Left lung (tissue), 14 donors: ENCODE measurements at places on chromosomes 2 and 18. TPM values are rescaled to one million over a fixed set of nuclear protein-coding genes. Genes with fewer than 3 reads are reported as not detected.

DNA sequence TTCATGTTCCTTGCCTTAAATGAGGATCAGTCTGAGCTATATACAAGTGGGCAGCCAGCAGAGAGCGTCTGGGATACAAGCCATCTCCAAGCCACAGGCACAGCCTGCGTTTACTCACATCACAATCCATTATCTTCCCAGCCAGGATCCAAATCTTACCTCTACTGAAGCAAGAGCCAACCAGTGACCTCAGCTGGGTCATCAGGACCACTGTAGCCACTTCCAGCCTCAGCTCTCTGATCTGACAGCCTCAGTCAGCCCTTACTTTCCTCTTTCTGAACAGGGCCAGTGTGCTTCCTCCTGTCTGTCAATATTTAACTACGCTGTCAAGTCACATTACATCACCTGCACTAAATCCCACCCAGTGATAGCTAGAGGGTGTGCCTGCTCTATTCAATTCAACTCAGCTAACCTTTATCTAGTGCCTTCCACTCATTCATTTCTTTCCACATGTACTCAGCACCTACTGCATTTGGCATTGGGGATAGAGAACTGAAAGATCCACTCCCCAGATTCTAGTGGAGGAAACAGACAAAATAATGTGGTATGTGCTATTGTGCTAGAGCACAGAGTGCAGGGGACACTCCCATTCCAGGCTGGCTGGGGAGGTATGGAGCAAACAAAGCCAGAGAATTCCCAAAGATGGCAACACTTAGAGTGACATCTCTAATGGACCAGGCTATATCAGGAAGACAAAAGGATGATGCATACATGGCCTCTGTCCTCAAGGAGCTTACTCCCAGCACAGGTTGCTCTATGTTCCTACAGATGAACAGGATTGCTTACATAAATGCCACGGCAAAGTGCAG lies 146.5 kb downstream of the NCKAP5 start:
- no peak overlapping the region for H3K27ac ChIP-seq
- H3K4me3 ChIP-seq = no peak overlapping the region
- no peaks in the 10 kb centered on the region for H3K4me1 ChIP-seq
- H3K36me3 ChIP-seq = no peaks in the 10 kb centered on the region
- no peak for DNase-seq
- no peaks in the 10 kb centered on the region for H3K27me3 ChIP-seq

DNA sequence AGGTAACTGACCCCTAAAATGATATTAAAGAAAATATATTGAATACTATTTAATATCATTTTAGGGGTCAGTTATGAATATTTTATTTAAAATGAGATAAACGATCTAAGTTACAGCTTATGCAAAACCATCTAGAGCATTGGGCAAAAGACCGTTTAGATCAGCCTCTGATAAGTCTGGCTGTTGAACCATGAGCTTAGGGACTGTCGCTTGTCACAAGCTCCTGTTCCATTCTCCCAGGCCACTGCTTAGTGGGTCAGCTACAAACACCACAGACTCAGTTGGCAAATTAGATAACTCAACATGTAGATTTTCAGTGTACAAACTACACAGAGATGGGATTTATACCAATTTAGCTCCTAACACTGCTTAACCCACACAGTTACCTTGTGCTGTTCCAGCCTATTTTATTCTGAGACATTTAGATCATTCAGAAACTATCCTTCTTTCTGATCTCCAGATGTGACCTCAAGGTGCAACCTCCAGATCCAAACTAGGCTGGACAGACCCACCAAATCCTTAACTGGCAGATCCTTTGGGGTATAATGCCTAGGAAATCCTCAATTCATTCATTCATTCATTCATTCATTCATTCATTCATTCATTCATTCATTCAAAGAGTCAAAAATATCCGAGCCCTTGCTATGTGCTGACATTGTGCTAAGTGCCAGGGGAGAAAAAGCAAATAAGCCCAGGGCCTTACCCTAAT lies 82.8 kb downstream of the HRH4 start:
- no peak overlapping the region for H3K4me3 ChIP-seq
- no peaks in the 10 kb centered on the region for H3K27me3 ChIP-seq
- DNase-seq = no peak
- H3K27ac ChIP-seq = no peak overlapping the region

DNA sequence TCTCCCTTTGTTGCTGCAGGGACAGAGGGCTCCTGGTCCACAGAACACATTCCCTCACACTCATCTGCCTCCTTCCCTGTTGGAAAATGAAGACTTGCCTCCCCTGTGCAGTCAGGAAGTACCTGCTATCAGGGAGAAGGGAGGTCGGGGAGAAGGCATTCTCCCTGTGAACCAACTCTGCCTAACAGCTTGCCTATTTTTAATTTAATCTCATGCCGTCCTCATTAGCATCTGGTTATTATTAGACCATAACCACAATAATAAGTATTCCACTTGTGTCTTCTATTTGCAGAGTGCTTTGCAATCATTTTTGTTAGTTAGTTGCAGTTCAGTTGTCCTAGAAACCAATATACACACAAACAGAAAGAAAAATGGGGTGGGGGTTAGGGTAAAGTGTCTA lies 232.6 kb upstream of the SKOR2 start:
- H3K27ac ChIP-seq = no peak overlapping the region
- DNase-seq = no peak
- no peaks in the 10 kb centered on the region for H3K4me1 ChIP-seq

GRCh38 chr2:10052216-10052615 lies 8.9 kb downstream of the KLF11 start:
- no peak for DNase-seq
- H3K4me3 ChIP-seq = no peak overlapping the region
- H3K27me3 ChIP-seq = no peaks in the 10 kb centered on the region
- no peak overlapping the region for H3K27ac ChIP-seq
- H3K36me3 ChIP-seq = peaks cover 65% of the 10 kb centered on the region

DNA sequence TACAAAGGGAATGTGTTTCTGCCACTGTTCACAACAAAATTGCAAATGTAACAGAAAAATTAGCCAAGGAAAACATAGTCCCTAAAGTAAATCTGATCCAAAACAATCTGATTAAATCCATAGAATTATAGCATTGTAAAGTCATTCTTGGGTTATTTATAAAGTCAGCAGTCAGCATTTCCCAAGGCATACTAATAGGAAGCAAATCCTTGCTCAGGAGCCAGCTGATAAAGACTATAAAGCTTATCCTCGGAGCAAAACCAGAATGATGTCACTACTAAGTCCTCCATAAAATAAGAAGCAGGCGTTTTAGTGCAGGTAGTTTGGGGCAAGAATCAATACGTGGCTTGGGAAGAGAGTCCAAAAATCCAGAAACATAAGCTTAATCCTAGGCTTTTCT lies 67.3 kb upstream of the CSRNP3 start:
- H3K4me1 ChIP-seq = no peaks in the 10 kb centered on the region
- no peaks in the 10 kb centered on the region for H3K27me3 ChIP-seq

- H3K27me3 ChIP-seq = no peaks in the 10 kb centered on the region
- no peak for DNase-seq
- H3K4me1 ChIP-seq = peaks cover 3% of the 10 kb centered on the region
- no peaks in the 10 kb centered on the region for H3K36me3 ChIP-seq
- H3K27ac ChIP-seq = no peak overlapping the region
- H3K4me3 ChIP-seq = no peak overlapping the region
Observed at GRCh38 chr2:85907671-85908157, 18.9 kb upstream of the ST3GAL5 start.

DNA sequence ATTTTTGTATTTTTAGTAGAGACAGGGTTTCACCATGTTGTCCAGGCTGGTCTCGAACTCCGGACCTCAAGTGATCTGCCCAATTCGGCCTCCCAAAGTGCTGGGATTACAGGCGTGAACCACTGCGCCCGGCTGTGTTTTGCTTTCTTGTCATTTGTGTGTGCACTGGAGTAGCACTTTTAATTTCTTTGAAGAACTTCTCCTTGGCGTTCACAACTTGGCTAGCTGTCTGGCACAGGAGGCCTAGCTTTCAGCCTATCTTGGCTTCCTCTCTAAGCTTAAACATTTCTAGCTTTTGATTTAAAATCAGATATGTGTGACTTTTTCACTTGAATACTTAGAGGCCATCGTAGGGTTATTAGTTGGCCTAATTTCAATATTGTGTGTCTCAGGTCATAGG lies 93.0 kb downstream of the COMMD1 start:
- no peak for DNase-seq
- H3K4me1 ChIP-seq = peaks cover 12% of the 10 kb centered on the region
- H3K4me3 ChIP-seq = no peak overlapping the region
- no peaks in the 10 kb centered on the region for H3K27me3 ChIP-seq
- H3K27ac ChIP-seq = no peak overlapping the region

DNA sequence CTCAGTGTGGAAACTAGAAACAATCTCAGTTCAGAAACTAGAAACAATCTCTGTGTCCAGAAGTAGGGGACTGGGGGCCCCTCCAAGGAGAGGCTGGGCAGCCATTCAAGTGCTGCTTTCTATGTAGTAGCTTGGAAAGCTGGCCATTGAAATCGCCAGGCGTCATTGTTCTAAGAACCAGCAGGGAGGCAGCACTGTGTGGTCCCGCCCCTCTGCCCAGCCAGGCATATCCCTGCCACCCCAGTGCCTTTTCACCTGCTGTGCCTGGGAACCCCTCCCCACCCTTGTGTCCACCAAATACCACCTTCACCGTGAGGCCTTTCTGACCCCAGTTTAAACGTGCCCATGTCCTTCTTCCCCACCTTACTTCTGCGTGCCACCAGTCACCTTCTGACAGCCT lies 221.6 kb downstream of the GBX2 start:
- H3K36me3 ChIP-seq = no peaks in the 10 kb centered on the region
- no peak overlapping the region for H3K27ac ChIP-seq
- H3K4me1 ChIP-seq = no peaks in the 10 kb centered on the region
- DNase-seq = peak; percentile 34
- H3K4me3 ChIP-seq = no peak overlapping the region

- H3K27ac ChIP-seq = no peak overlapping the region
- no peak overlapping the region for H3K4me3 ChIP-seq
- DNase-seq = no peak
- H3K4me1 ChIP-seq = no peaks in the 10 kb centered on the region
- no peaks in the 10 kb centered on the region for H3K27me3 ChIP-seq
- H3K36me3 ChIP-seq = no peaks in the 10 kb centered on the region
Observed at GRCh38 chr18:54812885-54813284, 15.4 kb upstream of the RAB27B start.

DNA sequence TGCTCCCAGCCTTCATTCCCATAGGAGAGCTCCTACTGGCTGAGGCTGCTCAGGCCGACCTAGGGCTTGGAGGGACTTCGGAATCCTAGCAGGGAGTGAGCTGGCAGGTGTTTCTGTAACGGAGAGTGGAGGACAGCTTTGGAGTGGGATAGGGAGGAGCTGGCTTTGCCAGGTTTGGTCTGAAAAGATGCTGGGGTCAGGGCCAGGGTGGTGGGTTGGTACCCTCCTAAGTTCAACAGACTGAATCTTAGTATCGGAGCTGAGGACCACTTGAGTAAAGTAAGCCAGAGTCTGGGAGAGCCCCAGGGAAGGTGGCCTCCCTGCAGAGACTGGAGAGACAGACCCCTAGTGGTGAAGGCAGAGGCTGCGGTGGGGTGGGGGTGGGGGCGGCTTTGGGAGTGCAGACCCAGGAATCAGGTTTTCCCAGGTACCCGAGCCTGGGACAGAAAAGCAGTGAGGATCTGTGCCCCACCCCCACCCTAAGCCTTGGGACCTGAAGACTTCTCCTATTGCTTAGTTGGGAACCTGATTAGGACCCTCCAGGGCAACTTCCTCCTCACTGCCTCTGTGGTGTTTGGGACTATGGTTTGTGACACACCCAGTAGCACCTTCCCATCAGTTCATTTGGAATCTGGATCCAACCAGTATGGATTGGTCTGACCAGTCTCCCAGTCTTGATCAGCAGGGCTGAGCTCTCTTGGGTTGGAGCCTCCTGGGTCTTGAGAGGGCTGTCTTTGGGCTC lies 3.0 kb downstream of the CNNM4 start:
- H3K27me3 ChIP-seq = no peaks in the 10 kb centered on the region
- no peaks in the 10 kb centered on the region for H3K36me3 ChIP-seq
- H3K4me1 ChIP-seq = peaks cover 54% of the 10 kb centered on the region
- peak overlapping the region; percentile 58 for H3K27ac ChIP-seq
- no peak for DNase-seq
- H3K4me3 ChIP-seq = peak overlapping the region; percentile 58

GRCh38 chr2:206974551-206974950 lies 35.2 kb downstream of the CPO start:
- H3K27ac ChIP-seq = no peak overlapping the region
- no peak for DNase-seq
- no peaks in the 10 kb centered on the region for H3K4me1 ChIP-seq
- no peaks in the 10 kb centered on the region for H3K36me3 ChIP-seq

DNA sequence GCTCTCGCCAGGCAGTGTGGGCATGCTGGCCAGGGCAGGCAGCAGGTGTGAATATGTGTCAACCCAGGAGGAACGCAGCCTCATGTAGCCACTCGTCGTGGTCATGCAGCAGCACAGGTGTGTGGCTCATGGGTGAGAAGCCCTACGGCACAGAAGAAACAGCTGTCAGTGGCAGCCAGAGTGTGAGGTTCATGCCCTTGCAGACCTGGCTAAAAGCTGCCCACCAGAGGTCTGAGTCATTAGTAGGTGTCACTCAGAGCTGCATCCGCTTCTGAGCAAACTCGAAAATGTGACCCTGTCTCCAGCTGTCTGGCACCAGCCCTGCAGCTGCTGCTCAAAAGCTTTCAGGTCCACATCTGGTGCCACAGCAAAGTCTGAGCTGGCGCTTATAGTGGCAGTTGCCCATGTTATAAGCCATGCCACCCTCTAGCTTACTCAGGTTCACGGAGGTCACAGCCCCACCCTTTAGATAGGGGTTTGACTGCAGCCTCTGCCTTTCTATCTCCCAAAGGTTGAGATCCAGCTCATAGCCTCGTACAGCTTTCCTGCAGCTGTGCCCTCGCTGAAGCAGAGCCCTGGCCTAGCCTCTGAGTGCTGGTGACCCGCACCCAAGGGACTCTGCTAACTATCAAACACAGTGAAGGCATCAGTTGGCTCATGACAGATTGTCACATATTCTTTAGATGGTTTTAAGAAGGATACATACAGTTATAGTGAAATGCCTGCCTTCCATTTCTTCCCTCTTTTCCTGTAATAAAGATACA lies 195.0 kb downstream of the CCDC102B start:
- H3K4me3 ChIP-seq = no peak overlapping the region
- H3K27ac ChIP-seq = no peak overlapping the region
- no peaks in the 10 kb centered on the region for H3K27me3 ChIP-seq

DNA sequence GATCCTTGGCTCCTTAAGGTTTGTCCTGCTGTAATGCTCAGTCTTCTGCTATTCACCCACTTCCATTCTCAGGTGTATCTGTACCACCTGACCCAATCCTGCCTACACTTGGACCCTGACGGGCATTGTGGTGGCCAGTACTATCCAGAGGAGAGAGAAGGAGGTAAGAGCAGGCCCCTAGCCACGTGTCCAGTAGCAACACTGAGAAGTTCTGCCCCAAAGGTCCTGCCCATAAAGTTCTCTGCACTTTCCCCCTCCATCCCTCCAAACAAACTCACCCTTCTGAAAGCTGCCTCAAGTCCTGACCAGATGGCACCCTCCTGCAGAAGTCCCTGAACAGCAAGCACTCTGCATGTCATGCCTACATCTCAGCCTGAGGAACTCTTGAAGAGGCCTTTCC lies 18.3 kb downstream of the TTC32 start:
- H3K27ac ChIP-seq = no peak overlapping the region
- no peak for DNase-seq
- H3K27me3 ChIP-seq = no peaks in the 10 kb centered on the region
- no peaks in the 10 kb centered on the region for H3K4me1 ChIP-seq
- H3K36me3 ChIP-seq = no peaks in the 10 kb centered on the region

HOXD10 gene
- polyA plus RNA-seq = 0.36 TPM
